ENCODE measurements at places on chromosomes 12 and 14. TPM values are rescaled to one million over a fixed set of nuclear protein-coding genes. Genes with fewer than 3 reads are reported as not detected.

Gene TSPAN9
- total RNA-seq, result 56.7 TPM

Gene AHNAK2
- 10.1 TPM for total RNA-seq

Gene MMP19
- total RNA-seq, result 42.7 TPM

Gene IL26
- not detected for total RNA-seq

Gene CABP1
- 1.5 TPM for total RNA-seq

Gene TAS2R7
- total RNA-seq, result not detected

Gene COA8
- total RNA-seq, result 18.6 TPM

Gene WDHD1
- 3.4 TPM for total RNA-seq

Gene C12orf50
- not detected for total RNA-seq

Gene BEST3
- total RNA-seq, result not detected

Gene RFX4
- total RNA-seq, result not detected

Gene KCNH3
- total RNA-seq, result 0.82 TPM

Gene COX6A1
- 184 TPM for total RNA-seq

Gene NUAK1
- total RNA-seq, result 15.9 TPM

Gene PUS1
- 22.2 TPM for total RNA-seq
